Activated naive CD4-positive, alpha-beta T cell (primary cell): ENCODE measurements at places on chromosomes 7 and 10.

GRCh38 chr10:23331567-23332301 is 12.9 kb downstream of the C10orf67 start:
- no peak for DNase-seq

DNA sequence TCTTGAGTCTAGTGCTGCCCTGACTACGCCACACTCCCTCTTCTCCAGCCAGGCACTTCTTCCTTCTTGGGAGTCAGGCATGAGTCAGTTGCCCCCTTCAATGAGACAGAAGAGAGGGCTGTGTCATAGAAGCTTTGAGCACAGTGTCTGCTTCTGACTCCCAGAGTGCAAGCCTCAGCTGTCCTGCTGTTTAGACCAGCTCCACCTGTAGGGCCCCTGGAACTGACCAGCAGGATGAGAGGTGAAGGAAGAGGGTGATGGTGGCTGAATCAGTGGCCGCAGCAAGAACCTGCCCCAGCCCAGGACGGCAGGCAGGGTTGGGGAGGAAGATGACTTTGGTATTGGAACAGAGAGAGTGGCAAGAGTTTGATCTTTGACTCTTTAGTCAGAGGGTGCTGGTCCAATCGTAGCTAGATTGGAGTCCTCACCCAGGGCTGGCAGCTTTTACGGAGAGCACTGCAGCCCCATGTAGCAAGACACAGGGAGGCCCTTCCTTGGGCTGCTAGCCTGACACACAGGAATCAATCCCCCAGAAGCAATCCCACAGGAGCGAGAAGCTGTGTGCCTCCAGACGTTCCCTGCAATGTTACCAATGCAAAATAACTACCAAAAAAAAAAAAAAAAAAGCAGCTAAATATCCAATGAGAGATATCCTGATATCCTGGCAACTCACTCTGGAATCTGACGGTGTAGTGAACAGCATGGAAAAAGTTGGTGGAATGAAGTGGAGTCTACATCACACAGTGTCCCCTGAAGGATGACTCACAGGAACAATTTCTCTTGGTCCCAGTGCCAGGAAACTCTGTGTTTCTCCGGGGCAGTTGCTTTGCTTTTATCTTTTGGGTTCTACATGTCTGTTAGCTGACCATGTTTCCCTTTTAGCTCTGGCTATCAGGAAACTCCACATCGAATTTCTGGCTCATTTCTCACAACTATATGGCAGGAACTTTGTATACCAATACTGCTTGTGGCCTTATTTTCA is 6.9 kb downstream of the C10orf62 start:
- DNase-seq, result no peak

DNA sequence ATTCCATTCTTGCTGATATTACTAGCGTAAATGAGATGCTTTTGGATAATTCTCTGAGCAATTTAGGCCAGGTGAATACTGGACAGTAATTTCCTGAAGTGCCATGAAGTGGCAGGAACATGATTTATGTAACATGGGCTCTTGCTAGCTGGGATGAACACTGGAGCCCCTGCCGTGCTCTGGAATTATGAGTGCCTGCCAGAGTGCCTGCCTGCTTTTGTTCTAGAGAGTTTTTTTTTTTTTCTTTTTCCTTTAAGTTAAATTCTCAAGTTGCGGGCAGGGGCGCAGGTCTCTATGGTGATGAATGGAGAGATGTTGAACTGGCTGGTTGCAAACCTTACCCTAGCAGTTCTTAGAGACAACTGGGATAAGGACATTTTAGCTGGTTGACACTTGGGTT is 165.9 kb downstream of the AUTS2 start:
- DNase-seq, result no peak

GRCh38 chr10:29811751-29812427 is 177.1 kb upstream of the SVIL start:
- no peak for DNase-seq

- no peak for DNase-seq
These were observed 150.4 kb upstream of the SEMA3E start for GRCh38 chr7:83799333-83799732.

DNA sequence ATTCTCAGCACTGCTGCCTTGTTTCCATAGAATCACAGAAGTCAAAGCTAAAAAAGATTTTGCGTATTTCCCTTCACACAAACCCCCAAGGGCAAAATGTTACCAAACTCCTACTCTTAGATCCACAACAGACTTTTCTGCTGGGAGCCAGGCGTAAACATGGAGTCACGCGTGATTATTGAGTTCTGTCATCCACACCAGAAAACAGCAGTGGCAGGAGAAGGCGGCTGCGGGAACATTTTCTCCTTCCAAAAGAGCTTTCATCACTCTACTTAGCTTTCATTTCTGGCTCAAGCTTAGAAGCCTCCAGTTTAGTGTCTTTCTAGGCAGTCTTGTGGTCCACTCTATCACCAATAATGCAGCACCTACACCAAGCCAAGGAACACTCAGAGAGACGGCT is 712.9 kb upstream of the NRP1 start:
- no peak for DNase-seq

GRCh38 chr7:44235582-44236332 is 35.0 kb downstream of the YKT6 start:
- no peak for DNase-seq

DNA sequence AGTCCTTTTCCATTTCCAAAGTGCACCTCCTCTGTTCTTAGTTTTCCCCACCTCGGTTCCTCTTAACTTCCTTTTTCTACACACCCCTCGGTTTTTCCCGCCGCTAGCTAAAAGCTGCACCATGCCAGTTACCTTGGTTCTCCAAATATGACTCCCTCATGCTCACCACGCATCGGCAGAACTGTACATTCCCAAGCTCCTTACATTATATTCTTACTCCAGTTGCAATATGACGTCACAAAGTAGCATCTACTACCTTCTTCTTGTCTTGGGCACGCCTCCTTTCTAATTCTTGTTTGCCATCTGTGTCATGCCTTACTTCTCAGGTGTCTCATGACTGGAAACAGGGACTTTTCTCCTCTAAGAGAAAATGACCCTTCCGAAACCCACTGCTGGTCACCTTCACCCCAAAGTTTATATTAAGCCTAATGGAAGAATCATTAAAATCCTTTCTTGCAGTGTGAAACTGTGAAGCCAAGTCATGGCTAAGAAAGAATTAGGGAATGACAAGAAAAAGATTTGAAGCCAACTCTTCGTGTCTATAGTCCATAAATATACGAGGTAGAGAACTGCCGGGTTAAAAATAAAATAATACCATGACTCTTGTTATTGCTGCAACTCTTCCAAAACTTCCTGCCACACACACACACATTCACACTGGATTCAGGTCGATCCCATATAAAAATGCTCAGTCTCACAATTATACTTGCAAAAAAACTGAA is 1.7 kb downstream of the ESYT2 start:
- no peak for DNase-seq

DNA sequence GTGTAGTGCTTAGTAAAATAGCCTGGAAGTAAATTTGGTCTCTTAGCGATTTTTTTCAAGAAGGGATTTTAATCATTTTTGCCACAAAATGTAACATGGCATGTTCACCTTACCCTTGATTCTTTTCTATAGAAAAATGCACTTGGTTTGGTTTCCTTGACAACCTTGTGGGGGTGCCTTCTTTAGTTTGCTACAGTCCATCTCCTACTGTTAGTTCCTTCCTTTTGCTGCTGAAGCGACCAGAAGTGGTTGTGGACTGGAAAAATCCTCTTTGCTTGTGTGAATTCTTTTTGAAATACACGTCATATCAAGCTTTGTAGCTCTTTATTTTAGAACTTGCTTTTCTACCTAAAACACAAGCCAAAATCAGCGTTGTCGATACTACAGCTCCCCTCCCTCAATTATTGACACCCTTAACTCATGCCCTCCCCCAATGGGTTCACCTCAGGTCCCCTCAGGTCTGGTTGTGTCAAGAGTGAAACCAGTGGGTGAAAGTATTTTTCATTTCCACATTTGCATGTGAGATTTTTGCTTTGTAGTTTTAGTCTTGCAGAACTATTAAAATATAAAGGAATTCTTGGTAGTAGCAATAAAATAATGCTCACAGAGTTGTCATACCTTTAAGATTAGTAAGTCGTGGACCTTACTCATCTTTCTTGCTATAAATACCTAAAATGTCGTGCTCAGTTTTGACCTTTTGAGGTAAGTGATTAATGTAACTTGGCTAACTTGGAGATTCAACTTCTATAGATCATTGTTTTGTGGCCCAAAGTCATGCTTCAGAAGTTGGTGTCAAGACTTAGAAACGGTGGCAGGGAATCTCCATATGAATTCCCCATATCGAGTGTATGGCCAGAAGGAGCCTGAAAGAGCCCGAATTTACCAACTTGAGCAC is 1.5 kb downstream of the ACTR3B start:
- no peak for DNase-seq

DNA sequence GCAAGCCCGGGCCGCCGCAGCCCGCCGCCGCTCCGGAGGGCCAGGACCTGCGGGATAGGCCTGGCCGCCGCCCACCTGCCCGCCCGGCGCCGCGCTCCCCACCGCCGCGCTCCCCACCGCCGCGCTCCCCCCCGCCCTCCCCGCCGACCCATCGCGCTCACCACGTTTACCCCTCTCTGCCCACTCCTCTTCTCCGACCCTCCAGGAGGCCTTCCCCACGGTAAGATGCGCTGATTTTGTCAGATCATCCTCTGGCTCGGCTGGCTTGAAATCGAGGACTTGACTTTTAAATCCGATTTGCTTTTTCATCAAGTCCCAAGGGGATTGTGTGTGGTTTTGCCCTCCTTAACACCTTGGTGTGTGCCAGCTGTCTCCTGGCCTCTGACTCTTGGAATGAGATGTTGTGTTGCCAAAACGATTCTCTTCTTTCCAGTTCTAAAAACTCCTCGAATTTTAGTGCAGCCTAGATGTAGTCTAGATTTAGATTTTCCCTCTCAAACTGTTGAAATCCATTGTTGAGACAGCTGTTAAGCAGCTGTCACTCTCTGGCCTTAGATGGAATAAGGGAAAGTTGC is 738 bp downstream of the POM121 start:
- no peak for DNase-seq

GRCh38 chr7:111045449-111045848 is 45.5 kb upstream of the LRRN3 start:
- DNase-seq, result no peak

DNA sequence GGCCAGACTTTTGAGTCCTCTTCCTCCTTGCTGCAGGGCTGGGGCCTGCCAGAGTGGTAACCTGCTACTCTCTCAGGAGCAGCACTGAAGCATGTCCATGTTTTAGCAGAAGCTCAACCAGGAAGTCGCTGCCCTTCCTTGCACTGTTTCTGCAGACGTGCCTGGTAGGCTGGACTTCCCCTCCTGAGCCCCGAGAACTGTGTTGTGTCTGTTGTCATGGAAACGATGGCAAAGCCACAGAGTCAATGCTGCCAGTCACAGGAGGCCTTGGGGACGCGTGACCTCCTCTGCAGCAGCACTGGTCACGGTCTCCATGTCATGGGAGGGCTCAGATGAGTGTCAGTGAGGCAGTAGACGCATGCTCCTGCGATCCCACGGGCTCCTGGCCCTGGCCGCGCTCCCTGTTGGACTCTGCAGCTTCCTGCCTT is 145.5 kb downstream of the FANK1 start:
- DNase-seq, result peak; percentile 18

DNA sequence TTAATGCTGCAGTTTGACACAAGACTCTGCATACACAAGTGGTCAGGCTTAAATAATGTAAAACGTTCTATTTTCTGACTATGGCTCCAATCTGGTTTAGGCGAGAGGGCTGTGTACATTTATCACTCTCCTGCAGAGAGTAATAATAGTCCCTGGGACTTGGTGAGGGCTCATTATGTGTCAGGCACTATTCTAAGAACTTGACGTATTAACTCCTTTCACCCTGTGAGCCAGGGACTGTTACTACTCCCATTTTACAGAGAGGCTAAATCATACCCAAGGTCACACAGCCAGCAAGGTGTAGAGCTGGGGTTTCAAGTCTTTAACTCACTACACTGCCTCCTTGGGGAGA is 187.2 kb upstream of the LYZL2 start:
- no peak for DNase-seq

DNA sequence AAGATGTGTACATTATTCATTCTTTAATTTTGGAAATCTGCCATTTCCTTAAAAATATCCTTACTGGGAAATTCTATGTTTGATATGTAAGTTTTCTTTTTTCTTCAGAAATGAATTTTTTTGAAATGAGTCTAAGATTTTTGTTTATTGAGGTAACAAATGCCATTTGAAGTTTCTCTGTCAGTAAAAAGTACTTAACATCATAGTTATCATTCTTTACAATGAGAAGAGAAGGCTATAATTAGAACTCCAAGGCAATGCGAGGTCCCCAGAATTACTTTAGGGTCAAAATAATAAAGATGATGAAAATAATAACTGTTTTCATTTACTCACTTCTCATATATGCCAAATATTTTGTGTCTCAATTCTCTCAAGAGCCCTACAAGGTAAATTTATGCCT is 37.0 kb upstream of the RHOBTB1 start:
- no peak for DNase-seq

DNA sequence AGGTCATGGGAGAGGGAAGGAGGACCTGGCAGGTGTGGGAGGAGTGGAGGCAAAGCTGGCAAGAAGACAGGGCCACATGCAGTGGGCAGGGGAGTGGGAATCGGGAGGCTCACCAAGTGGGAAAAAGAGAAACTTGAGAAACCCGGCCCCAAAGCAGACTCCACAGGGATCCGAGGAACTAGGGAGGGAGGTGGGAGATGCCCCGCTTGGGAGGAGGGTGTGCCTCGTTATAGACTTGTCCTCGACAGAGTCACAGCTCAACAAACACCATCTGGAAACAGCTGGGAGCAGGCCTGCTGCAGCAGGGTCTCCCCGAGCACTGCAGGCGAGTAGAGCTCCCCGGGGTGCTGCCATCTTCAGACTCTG is 54.8 kb downstream of the MKI67 start:
- no peak for DNase-seq

DNA sequence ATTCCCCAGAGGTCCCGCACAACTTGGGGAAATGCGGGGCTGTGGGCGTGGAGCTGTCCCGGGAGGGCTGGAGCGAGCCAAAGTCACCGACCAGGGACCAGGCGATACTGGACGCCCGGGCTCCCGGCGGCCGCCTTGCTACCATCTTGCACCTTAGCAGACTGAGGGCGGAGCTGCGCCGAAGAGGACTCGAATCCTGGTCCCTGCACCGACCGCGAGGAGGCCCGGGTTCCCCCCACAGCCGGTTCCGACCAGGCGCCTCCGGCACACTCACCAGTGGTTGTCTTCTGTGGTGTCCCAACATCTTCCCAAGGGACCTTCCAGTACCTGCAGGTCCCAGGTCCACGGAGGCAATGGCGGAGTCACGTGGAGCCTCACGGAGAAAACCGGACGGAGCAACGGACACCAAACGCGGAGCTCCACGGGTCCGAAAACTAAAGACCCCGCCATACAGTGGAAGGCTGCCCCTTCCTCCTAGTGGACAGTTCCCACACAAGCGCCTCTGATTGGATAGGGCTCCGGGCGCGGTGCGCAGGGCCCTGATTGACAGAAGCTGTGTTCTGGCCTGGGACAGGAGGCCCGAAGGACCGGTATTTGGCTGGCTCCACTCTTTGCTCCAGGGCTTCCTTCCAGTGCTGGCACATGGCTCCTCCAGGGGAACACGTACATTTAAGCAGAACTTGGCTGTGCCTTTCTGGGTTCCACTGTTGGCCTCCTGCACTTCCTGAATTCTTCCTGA is 124.6 kb upstream of the ZNF479 start:
- DNase-seq, result no peak

DNA sequence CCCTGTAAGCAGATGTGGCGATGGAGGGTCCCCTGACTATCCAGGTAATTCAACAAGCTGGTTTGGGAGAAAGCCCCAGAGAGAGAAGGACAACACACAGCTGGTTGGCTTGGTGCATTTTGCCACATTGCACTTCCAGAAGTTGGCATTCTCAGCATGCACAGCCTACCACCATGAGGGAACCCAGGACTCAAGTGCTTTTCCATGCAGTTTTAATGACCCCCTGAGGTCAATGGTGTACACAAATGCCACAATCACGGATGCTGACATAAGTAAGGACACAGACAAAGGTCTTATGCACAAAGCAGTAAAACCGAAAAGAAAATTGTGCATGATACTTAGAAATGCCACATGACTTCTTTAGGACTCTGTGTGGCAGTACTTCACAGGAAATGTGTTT is 645.1 kb downstream of the KCNMA1 start:
- DNase-seq, result no peak
